CD4-positive, alpha-beta T cell treated with Interleukin-21 for 1 hour (primary cell): ENCODE measurements at places on chromosomes 6 and 20.
A peak's percentile ranks its signal among the peaks of the same experiment; 100 is the strongest.

- no peak for DNase-seq
Measured at GRCh38 chr6:69106511-69106910, 471.4 kb downstream of the ADGRB3 start.

DNA sequence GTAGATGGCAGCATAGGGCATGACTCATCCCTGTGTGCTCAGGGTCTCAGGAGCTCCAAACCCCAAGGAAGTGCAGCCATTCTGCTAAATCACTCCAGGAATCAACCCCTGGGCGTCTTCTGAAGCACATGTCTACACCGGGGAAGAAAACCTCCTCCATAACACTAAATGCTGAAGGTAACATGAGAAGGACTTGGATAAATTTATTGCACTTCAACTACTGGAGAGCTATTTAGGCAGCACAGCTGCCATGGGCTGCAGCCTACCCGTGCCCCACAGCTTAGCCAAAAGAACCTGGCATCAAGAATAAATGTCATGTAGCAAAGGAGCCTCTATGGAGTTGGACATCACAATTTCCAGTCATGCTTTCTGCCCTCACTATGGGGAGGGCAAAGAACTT is 152.4 kb upstream of the PROKR2 start:
- DNase-seq = no peak

DNA sequence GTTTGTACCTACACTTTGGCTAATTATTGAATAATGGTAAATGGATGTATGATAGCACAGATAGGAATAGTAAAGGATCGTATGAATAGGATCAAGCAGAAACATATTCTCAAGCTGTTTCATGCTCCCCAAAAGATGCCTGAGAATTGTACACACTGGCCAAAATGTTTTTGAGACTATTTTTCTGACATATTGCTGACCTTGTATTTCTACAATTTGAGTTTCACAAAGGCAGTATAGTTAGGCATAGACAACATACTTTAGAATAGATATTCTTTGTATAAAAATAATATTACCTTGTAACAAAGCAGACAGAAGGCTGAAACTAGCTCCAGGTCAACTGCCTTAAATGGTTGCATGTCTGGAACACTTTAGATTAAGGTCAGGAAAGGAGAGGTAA is 598.4 kb downstream of the COL12A1 start:
- DNase-seq = no peak

GRCh38 chr6:144481527-144481926 is 196.4 kb downstream of the UTRN start:
- no peak for DNase-seq

DNA sequence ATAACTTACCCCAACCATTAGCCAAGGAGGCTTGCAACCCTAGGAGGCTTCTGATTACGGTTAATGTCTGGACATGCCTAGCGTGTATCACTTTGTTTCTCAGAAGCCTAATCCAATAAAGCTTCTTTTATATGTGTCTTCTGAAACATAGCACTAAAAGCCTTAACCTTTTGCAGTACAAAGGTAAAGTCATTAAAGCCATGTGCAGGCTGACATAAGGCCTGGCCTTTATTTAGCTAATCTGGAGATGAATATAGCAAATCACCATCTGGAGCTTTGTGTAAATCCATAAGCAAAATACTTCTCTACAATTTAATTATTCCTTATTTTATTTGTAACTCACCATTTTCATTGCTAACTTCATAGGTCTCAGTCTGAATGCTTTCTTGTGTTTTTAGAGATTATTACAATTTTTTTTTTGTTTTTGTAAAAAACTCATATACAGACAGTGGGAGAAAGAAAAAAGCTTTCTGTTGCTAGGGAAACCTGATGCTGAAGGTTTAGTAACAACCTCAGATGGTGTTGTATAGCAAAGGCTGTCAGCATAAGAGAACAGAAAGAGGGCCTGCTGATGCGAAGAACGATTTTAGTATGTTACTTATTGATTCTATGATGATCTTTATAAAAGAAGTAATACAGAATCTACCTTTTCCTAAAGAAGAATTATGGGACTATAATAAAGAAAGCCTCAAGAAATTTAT is at the start of gene EYS:
EYS (minus strand) TSS at position 101 of the 701 bp plus-strand sequence. CDS start 211,816 bp downstream, outside the sequence.
- no peak for DNase-seq

DNA sequence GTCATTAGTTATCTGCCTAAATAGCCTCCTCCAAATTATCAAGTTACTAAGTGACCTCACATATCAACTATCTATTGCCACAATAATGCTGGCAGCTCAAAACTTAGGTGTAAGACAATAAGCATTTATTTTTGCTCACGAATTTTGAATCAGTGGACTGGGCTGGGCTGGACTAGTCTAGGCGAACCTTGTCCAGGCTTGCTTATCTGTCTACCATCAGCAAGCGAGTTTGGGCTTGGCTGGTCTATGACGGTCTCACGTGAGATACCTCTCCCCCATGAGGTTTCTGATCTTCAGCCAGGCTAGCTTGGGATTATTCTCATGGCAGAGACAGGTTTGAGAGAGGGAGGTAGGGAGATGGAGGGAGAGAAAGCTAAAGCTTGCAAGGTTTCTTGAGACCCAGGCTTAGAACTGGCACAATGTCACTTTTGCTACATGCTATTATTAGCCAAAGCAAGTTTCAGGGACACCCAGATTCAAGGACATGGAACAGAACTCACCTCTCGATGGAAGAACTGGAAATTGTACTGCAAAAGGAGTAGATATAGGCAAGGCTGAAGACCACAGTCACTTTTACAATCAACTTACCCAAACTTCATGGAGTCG is 80.9 kb downstream of the WASF1 start:
- no peak for DNase-seq

DNA sequence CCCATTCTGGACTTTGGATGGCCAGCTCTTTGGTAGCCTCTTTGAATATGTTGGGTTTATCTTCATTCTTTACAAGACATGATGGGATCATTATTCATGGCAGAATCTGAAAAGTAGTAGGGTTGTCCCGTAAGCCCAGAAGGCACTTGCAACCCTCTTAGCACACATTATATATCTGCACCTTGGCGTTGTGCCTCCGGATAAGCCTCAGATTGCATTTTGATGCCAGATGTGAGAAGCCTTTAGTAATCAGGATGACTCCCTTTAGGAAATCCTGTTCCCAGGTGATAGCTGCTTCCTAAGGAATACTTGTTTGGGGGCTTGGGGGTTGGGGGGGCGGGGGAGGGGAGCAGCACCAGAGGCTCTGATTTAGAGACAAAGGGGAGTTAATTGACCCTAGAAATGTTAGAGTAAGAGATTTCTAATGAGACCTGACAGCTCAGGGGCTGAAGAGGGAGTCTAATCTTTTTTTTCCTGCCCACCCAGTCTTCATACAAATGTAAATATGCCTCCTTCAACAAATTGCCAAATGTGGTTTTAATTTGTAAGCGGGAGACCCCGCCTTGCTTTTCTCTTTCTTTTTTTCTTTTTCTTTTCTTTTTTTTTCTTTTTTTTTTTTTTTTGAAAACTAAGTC is 55.1 kb downstream of the JAG1 start:
- DNase-seq = no peak

GRCh38 chr6:18410412-18410811 is 23.3 kb downstream of the RNF144B start:
- DNase-seq = no peak

DNA sequence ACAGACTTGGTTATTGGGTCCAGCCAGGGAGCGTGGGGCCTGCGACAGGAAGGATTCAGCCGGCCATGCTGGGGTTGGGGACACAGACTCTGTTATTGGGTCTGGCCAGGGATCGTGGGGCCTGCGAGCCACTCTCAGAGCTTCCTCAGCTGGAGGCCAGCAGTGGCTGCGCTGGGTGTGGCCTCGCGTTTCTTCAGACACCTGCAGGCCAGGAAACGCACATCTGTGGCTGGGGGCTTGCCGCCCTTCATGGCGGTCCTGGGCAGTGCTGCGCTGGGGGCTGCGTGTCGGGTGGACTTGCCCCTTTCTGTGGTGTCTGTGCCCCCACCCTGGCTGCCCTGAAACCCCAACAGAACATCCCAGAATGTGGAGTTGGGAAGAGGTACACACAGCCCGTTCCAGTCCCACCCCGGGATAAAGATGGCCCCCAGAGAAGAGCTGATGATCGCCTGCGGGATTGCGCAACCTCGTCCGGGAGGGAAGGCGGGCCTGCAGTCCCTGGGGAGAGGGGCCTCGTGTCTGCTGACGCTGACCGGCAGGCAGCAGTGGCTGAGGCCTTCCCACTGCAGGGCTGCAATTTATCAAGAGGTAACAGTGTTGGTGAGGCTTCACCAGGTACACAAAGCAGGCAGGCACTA is 16.9 kb upstream of the MTG2 start:
- no peak for DNase-seq

- DNase-seq = no peak
Measured at GRCh38 chr20:37053230-37053950, 42.4 kb downstream of the RBL1 start.

DNA sequence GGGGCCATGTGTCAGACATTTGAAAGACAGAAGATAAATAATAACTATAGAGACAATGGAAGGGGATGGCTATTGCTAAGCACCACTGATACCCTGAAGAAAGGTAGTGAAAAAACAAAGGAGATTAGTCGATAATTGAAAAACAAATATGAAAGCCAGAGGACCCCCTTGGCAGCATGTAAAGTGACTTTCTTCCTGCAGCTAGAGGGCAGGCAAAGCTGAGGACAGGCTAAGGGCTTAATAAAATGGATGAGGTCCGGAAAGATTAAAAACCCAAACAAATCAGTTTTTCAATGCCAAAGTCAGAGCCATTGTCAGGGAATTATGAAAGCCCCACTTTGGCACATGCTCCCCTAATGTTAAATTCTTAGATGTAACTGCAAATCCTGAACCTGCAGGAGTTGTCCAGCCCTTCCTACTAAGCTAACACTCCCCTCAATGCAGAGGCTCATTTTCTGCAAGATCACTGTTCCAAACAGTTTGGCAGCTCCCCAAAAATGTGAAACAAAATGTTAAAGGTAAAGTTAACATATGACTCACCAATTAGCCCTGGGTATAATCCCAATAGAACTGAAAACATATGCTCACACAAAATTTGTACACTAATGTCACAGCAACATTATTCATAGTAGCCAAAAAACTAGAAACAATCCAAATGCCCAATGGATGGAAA is 1177.9 kb downstream of the GRIK2 start:
- no peak for DNase-seq

DNA sequence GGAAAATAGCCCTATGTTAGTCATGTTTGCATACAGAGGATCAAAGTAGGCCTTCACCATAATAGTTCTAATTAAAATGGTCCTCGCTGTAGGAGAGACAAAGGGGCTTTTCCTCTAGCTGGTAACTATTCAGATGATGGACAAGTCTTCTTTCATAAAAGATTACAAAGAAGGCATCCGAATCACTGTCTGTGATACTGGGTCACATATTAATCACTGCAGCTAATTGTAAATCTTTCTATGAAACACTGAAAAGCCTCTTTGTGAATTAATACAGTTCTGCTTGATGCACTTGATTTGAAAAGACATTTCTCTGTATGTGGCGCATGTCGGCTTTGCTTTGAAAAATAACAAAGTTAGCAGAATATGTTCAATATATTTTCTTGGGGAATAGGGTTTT is 520.8 kb downstream of the KIF16B start:
- no peak for DNase-seq

DNA sequence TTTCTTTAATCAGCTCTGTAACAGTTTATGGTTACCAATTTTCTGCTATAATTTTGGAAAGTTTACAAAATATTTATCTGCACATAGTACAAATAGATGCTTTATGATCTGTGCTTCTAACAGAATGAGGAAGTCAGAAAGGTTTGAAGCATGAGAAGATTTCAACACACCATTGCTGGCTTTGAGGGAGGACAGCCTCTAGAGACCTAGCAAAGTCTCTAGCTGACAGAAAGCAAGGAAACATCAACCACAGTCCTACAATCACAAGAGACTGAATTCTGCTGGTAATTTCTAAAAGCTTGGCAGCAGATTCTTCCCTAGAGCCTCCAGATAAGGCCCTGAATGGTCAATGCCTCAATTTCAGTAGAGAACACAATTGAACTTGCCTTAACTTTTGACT is 750.8 kb upstream of the SLC35B3 start:
- no peak for DNase-seq

GRCh38 chr6:30113003-30113759 is at the start of gene TRIM31:
TRIM31 (minus strand) TSS chr6:30113090; CDS start chr6:30112805, 285 bp downstream.
- DNase-seq = no peak

GRCh38 chr20:37687478-37687805 is 6.4 kb upstream of the CTNNBL1 start:
- no peak for DNase-seq

- DNase-seq = no peak
Measured at GRCh38 chr6:118630923-118631322, 20.5 kb downstream of the CEP85L start.

GRCh38 chr6:75620381-75621304 is 19.0 kb downstream of the SENP6 start:
- DNase-seq = no peak

DNA sequence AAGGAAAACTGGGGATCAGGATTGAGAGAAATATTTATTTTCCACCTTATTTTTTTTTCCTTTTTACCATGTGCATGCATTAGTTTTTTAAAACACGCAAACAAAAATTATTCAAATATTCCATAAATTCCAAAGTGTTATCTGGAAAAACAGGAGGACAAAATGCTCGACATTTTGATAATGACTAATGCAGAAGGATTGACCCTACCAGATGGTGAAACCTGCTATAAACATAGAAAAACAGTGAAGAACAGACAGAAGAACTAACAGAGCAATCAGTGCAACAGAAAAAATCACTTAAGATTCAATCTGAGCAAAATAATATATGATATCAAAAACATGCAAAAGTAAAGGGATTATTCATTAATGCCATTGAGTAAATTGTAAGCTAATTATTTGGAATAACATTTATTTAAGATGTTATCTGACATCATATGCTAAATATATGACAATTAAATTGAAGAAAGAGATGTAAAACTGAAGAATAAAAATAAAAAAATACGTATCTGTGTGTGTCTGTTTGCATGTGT is 218.4 kb downstream of the LMBRD1 start:
- no peak for DNase-seq

- DNase-seq = no peak
Measured at GRCh38 chr6:26103141-26103769, 16.0 kb downstream of the HFE start.

- DNase-seq = no peak
Measured at GRCh38 chr6:46333481-46333880, 157.8 kb downstream of the RCAN2 start.

DNA sequence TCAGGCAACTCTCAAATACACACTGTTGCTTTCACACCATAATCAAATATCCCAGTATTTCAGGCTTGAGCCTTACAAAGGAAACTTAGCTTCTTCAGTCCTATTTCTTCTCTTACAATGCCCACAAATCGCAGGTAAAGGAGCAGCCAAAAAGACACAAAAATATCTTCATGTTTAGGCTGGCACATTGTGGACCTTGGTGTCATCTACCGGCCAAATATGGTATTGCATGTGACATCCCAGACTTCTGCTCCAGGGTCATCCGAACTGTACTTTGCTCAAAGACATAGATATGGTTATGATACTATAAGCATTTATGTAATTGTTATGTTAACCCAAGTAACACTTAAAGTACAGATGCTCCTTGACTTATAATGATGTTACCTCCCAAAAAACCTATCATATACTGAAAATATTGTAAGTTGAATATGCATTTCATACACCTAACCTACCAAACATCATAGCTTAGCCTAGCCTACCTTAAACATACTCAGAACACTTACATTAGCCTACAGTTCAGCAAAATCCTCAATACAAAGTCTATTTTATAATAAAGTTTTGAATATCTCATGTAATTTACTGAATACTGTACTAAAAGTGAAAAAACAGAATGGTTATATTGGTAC is 4.6 kb downstream of the OR2H2 start:
- peak; percentile 63 for DNase-seq
